Breast epithelium (tissue), 4 donors: ENCODE measurements at places on chromosomes 1 and 21. TPM values are rescaled to one million over a fixed set of nuclear protein-coding genes. Genes with fewer than 3 reads are reported as not detected.

DNA sequence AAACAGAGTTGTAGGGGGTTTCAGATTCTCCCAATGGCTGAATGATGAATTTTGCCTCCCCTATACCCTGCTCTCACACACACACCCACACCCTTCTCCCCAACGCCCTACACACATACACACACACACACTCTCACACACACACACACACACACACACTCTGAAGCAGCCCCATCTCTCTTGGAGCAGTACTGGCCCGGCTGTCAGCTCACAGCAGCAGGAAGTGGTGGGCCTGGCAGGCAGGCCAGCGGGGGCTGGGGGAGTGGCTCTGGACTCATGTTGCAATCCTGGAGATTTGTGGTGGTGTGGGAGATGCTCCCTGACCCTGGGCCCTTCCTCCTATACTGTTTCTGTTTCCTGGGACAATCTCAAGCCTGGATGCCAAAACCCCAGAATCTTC, 2.2 kb downstream of the IKBKE start:
- DNase-seq = no peak

DNA sequence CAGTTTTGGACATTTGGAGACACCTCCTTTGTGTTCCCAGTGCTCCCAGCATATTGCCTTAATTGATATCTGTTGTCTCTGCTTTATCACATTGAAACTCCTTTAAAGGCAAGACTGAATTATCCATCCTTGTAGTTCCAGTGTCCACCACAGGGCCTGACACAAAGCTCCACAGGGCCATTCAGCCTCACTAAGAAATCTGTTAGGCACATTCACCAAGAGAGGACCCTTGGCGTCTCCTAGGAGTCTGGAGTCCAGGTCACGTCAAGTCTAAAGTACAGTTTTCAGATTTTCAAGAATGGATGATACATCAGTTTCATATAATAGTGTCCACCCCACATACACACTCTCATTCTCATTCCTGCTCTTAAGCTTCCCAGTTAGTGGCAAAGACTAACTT, 4.8 kb downstream of the ACP6 start:
- no peak for DNase-seq

DNA sequence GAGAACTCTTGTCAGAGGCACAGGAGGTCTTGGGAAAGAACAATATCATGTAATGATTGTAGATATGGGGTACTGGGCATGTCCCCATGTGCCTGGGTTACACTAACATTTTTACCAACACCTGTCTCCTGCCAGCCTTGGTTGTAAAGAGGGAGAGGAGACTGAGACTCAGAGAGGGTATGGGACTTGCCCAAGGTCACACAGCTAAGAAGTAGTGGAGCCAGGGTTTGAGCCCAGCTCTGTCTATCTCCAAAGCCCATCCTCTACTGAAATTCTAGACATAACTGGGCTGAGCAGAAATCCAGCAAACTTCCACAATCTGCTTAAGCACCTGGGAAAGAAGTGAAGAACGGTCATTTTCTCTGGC, 2.6 kb upstream of the THEMIS2 start:
- no peak for DNase-seq

GRCh38 chr1:41539418-41539805, 54.9 kb upstream of the EDN2 start:
- DNase-seq = no peak

GRCh38 chr1:180881806-180882509, 30.7 kb upstream of the KIAA1614 start:
- no peak for DNase-seq

GRCh38 chr1:117030271-117030877, 28.8 kb downstream of the CD101 start:
- DNase-seq = no peak

GRCh38 chr1:74971982-74972381, 162.2 kb upstream of the LHX8 start:
- DNase-seq = no peak

- no peak for DNase-seq
These were observed 44.8 kb downstream of the SRSF11 start for GRCh38 chr1:70265946-70266345.

DNA sequence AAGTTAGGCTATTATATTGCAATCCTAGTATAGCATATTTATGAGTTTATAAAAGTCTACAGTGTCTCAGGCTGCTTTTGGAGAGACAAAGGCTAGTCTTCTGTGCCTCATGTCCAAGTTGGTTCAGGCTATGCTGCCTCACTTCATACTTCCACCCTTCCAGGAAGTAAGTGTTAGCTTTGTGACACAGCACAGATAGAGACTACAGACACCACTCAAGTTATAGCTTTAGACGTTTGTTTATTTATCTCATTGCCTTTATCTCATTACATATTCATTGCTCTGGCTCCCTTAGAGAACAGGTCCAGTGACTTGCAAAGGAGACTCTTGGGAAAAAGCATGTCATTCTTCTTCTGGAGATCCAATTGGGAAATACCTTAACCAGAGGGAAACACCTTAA, 22.6 kb upstream of the GBP4 start:
- no peak for DNase-seq

DNA sequence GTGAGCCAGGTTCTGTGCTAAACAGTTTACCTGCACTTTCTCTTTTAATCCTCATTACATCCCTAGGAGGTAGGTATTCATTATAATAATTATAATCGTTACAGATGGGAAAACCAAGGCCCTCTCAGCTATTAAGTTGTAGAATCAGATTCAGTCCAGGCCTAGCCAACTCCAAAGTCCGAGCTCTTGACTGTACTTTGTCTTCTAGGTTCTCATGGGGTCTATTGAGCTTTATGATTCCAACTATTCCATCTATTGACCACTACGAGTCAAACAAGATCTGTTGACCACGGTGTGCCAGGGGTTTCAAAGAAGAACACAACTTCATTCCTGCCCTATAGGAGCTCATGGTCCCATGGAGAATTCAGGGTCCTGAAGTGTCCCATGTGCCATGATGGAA, 2.0 kb downstream of the IFNLR1 start:
- no peak for DNase-seq

DNA sequence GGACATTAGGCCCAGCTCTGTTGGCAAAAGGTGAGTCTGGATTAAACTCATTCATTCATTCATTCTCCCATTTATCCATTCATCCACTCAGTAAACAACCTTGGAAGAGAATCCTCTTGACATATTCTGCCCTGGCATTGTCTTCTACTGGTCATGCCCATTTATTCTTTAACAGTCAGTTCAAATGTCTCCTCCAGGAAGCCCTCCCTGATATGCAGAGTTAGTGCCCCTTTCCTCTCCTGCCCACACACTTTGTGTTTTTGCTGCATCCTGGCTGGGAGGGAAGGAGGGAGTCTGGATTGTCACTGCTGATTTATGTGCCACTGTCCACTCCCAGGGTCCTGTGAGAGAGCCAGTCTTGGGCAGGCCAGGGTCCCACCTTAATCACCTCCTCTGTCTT, 600.3 kb downstream of the MATN1 start:
- DNase-seq = no peak

DNA sequence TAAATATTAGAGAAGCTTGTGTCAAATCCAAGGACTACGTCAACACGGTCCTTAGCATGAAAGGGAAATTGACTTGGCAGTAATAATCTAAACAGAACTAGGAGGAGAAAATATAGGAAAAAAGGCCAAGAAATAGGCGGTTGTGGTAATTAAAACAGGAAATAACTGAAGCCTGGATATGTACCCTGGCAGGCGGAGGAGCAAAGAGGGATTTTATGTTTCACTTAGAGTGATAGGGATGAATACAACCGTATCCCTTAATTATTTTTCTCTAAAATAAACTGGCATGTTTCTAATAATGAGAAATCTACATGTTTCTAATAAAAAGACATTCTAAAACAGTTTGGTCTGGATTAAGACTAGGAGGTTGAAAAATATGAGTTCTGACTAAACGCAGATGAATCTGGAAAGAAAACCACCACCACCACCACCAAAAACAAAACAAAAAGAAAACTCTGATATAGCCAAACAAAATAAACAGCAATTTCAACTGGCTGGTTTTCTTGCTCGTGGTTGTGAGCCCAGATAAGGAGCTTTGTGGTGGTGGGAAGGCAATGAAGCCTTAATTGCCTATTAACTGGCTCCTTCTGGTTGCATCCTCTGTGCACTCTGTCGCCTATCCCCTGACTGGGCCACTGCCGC, 334.2 kb upstream of the SNX7 start:
- DNase-seq = no peak

- DNase-seq = no peak
These were observed 73.5 kb downstream of the NOS1AP start for GRCh38 chr1:162142968-162143367.

GRCh38 chr1:211327346-211327921, 801 bp downstream of the TRAF5 start:
- no peak for DNase-seq

DNA sequence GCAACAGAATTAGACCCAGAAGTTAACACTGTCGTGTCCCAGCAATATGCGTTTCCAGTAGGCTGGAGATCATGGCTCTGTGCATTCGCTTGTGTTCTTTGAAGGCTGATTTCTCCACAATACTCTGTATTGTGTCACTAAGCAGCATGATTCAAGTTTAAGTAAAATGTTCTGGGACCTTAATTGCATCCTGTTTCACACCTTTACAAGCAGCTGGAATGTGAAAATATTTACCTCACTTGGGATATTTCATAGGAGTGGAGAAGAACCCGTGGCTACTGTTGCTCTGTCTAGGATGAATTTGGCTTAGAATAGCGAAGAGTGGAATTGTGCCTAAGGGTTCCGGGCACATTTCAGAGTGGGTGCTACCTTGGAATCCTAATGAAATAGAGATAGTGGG, 6.3 kb downstream of the PTGFRN start:
- DNase-seq = no peak

DNA sequence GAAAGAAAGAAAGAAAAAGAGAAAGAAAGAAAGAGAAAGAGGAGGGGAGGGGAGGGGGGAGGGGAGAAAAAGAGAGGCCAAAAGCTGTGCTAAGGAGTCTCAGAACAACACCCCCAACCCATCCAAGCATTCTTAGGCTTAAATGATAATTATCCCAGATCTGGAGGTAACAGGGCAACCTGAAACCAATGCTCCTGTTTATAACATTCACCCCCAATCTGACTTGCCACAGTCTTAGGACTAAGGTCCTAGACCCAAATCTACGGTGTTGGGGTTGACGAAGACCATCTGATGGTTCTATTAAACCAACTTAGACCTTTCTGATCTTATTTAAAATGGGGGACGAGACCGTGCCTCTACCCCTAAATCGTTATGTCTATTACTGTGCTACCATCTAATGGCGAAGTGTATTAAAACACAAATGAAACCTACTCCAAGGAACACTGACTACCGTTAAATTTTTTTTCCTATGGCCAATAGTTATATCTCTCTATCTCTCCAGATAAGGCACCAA, 119.3 kb upstream of the CDC42BPA start:
- DNase-seq = no peak

- DNase-seq = no peak
These were observed 86.0 kb upstream of the ZBTB40 start for GRCh38 chr1:22365331-22366295.

Gene NPR1
- 19.9 TPM for total RNA-seq

Gene FCER1G
- 40.3 TPM for total RNA-seq

Gene PYHIN1
- total RNA-seq = 2.9 TPM

Gene TP73
- total RNA-seq = 0.66 TPM

Gene KCNK2
- 23.6 TPM for total RNA-seq
